Erythroblast (primary cell): ENCODE measurements at places on chromosomes 4 and X.

DNA sequence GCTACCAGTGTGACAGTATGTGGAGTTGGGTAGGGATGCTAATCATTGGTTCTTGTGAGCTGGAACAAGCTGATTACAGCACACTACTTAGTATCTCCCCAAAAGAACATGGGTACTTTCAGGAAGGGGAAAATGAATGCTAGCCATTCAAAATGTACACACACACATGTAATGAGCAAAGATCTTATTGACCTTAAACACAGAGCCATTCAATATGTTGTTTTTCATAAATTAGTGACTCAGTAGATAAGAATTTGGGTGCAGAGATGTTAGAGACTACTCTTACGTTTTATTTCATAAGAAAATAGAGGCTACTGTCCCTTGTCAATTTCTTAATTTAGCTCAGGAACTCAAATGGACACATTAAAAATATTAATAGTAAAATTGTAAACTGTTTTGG, 509.5 kb upstream of the ATOH1 start:
- DNase-seq: no peak

DNA sequence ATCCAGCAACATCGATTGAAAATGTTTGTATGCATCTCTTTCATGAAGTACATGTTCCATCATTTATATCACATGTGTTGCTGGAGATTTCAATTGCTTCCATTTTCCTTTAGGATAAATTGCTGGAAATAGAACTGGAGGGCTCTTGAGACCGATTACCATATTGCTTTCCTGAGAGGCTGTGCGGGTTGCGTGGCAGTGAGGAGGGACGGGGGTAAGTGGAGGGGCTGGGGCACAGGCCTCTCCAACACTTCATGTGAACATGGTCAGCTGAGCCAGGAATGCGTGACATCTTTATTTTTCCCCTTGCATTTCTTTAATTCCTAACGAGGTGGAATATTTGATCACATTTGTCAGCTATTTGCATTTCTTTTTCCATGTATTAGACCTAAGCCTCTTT, 144.6 kb downstream of the TBL1X start:
- DNase-seq: no peak

DNA sequence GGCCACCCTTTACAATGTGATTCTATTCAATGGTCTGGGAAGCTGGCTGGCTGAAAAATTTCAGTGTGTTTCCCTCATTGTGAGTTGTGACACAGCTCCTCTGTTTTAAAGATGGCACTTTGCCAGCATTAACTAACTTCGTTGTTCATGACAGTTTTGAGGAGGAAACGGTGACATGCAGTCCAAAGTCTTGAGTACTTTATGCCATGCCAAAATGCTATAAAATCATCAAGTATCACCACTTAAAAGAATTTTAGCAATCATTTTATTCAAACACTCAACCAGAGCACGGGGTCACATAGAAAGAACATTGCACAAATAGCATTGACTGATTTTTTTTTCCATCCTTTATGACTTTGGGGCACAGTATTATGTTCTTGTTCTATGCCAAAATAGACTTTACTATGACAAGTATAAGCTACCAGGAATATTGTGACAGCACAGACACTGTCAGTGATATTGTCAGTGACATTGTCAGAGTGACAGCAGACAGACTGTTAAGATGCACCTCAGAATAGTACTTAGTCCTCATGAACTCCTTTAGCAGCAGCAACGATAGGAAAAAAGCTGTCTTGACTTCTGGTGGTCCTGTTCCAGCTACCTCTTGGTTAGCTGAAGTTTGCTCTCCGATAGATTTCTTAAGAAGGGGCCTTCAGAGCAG, 46.7 kb downstream of the CXCL13 start:
- no peak for DNase-seq

- no peak for DNase-seq
These were observed 128.5 kb upstream of the TSPAN5 start for GRCh38 chr4:98786866-98787265.

DNA sequence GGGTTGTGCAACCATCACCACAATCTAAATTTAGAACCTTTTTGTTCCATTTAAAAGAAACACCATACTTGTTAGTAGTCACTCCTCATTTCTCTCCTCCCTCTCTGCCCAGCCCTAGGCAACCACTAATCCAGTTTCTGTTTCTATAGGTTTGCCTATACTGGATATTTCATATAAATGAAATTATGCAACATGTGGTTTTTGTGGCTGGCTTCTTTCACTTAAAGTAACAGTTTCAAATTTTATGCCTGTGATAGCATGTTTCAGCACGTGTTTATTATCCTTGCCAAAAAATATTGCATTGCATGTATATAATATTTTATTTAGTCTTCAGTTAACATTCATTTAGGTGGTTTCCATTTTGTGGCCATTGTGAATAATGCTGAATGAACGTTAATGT, 437.6 kb downstream of the IL1RAPL1 start:
- DNase-seq: no peak

DNA sequence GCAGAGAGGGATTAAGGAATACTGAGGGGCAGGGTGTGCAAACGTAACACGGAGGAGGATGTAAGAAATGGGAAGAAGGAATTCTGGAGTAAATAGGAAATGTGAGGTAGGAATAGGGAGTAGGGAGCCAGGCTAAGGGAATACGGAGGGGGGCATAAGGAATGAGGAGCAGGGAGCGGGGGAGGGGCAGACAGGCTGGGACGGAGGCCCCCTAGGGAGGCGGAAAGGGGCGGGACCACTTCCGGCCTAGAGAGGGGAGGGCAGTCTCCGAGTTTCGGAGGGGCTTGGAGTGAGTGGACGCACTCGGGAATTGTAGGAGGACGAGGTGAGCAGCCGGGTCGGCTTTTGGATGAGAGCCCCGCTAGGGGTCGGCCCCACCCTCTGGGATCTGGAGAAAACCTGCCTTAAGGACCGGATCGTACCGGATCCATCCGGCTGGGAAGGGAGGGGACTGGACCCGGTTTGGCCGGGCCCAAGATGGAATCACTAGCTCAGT, 612 bp downstream of the MAGED2 start:
- DNase-seq: no peak

DNA sequence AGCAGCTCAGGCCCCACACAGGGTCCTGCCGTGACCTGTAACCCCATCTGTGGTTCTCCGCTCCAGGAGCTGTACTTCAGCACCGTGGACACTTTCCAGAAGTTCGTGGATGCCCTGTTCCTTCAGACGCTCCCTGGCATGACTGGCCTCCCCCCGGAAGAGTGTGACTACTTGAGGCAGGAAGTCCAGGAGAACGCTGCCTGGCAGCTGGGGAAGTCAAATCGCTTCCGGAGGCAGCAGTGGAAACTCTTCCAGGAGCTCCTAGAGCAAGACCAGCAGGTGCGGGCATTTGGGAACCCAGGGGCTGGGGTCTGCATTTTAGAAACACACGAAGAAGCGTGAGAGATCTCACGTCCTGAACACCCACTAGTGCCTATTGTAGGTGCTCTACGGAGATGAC, 72.5 kb downstream of the EVC start:
- no peak for DNase-seq
